Right lobe of liver (tissue), 6 donors: ENCODE measurements at places on chromosomes 1 and 21. TPM values are rescaled to one million over a fixed set of nuclear protein-coding genes. Genes with fewer than 3 reads are reported as not detected.

- no peak overlapping the region for H3K4me3 ChIP-seq
- no peaks in the 10 kb centered on the region for H3K4me1 ChIP-seq
- H3K27me3 ChIP-seq: no peaks in the 10 kb centered on the region
- H3K36me3 ChIP-seq: peaks cover 38% of the 10 kb centered on the region
- H3K27ac ChIP-seq: no peak overlapping the region
- no peak for DNase-seq
Measured at GRCh38 chr21:46443910-46444309, 14.8 kb upstream of the DIP2A start.

GRCh38 chr1:32647308-32648134, 2.8 kb downstream of the ZBTB8OS start:
- no peak overlapping the region for H3K4me3 ChIP-seq
- H3K27ac ChIP-seq: no peak overlapping the region
- no peaks in the 10 kb centered on the region for H3K36me3 ChIP-seq
- no peak for DNase-seq

- H3K4me1 ChIP-seq: no peaks in the 10 kb centered on the region
- H3K4me3 ChIP-seq: no peak overlapping the region
- H3K36me3 ChIP-seq: no peaks in the 10 kb centered on the region
- H3K27ac ChIP-seq: no peak overlapping the region
- no peak for DNase-seq
- H3K27me3 ChIP-seq: no peaks in the 10 kb centered on the region
Measured at GRCh38 chr1:92051948-92052347, 22.2 kb downstream of the EPHX4 start.

DNA sequence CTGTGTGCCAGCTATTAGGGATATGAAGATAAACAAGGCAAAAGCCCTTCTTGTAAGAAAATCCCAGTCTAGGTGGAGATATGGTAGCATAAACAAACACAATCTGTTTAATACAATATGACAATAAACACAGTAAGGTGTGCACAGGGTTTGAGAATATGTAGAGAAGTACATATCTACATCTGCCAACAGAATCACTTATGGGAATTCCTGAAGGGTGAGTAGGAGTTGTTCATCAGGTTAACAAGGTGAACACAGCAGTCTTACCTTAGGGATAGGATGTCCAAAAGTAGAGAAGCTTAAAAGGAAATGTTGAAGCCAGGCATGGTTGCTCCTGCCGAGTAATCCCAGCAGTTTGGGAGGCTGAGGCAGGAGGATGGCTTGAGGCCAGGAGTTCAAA, 57.7 kb upstream of the LRRC7 start:
- no peak for DNase-seq
- H3K4me3 ChIP-seq: no peak overlapping the region
- H3K27me3 ChIP-seq: no peaks in the 10 kb centered on the region
- H3K27ac ChIP-seq: no peak overlapping the region
- no peaks in the 10 kb centered on the region for H3K4me1 ChIP-seq

DNA sequence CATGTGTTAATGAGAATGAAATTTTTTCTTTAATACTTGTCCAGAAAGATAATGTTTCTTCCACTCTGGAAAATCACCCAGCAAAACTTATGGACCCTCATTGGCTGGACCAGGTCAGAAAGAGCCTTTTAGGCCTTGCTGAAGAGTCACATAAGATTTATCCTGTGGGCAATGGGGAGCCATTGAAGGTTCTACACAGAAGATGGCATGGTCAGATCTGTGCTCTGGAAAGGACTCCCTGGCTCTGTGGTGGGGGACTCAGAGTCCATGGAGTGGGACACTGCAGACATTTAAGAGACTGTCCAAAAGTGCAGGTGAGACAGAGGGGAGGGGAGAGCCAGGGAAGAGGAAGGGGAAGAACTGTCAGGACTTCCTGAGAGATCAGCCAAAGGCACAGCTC, 66.4 kb downstream of the DHRS3 start:
- no peak for DNase-seq
- no peaks in the 10 kb centered on the region for H3K27me3 ChIP-seq
- no peaks in the 10 kb centered on the region for H3K36me3 ChIP-seq
- no peak overlapping the region for H3K27ac ChIP-seq
- no peak overlapping the region for H3K4me3 ChIP-seq
- peaks cover 6% of the 10 kb centered on the region for H3K4me1 ChIP-seq

DNA sequence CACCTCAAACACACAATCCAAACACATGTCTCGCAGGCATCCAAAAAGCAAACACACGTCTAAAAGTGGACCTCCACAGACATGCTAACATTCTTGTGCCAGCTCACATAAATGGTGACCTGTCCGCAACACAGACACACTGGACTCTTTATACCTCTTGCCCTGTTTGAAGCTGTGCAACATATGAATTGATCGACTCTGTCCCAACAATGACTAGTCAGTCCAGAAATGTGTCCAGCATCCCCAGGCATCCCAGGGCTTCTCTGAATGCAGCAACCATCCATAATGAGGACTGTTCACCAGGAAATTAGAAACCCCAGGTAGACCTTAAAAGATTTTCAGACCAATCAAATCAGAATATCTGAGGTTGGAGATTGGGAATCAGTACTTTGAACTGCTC, 3.2 kb downstream of the DDR2 start:
- no peaks in the 10 kb centered on the region for H3K27me3 ChIP-seq
- no peaks in the 10 kb centered on the region for H3K4me1 ChIP-seq
- no peak overlapping the region for H3K27ac ChIP-seq
- no peak for DNase-seq

DNA sequence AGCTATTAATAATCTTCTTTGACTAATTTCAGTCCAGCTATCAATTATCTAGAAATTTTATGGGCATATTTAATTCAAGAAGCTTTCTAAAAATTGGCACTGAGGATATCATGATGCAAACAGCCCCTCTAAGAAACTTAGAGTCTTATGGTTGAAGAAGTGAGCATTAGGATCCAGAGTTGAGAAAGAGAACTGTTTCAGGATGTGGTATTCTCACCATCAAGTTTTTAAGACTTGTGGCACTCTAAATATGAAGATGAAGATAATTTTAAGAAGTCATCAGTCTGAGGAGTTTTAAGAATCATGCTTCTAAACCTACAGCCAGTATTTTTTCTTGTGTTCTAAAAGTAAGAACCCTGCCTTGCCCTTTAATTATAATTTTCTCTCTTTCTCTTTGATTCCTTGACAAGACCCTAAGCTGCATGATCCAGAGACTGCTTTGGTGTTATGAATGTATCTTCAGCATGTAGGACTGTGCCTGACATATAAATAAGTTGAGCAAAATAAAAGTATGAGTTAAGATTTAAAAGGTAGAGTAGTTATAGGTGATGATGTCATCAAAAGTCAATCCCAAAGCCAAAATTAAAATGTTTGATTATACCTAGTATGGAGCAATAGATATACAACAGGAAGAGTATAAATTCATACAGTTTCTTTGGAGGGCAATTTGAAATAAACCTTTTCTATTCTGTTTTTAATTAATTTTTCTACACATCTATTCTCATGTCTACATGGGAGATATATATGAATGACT, 39.1 kb downstream of the RPS6KC1 start:
- DNase-seq: no peak
- no peaks in the 10 kb centered on the region for H3K4me1 ChIP-seq
- no peak overlapping the region for H3K27ac ChIP-seq
- H3K36me3 ChIP-seq: no peaks in the 10 kb centered on the region

DNA sequence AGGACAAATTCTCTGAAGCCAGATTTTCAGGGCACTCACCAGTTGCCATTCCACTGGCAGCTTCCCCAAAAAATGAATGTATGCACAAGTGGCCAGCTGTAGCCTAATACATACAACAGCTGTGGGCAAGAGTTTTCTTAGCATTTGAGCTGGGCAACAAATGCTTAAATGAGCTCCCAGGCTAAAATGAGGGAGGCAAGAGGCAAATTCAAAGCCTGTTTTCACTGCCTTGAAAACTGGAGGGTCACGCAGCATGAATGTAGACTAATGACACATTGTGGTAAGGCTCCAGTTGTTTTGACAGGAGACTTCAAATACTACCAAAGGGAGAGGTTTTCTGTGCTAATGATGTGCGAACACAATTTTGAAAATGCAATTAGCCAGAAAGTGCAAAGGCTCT, 88.2 kb downstream of the TIAM1 start:
- H3K4me1 ChIP-seq: no peaks in the 10 kb centered on the region
- H3K36me3 ChIP-seq: no peaks in the 10 kb centered on the region

PTGER3 gene
- total RNA-seq: not detected

CD247 gene
- 1.5 TPM for total RNA-seq

DNA sequence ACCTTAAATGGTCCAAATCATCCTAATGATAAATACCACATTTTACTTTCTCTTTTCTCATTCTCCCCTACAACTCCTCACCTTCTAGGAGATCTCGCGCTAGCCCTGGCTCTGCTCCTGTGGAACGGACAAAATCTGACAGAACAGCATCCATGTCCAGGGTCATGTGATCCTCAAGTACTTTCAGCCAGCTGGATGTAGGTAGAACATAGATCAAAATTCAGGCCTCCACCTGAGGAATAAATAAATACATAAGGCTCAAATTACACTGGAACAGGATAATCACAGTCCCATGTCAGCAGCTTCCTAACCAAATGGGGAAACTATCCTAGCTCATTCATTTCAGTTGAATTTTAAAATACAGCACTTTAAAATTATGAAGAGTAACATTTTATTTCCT, 33.2 kb downstream of the OTUD7B start:
- DNase-seq: no peak
- no peaks in the 10 kb centered on the region for H3K36me3 ChIP-seq
- H3K27ac ChIP-seq: no peak overlapping the region
- H3K4me3 ChIP-seq: no peak overlapping the region

- no peak for DNase-seq
- H3K4me1 ChIP-seq: no peaks in the 10 kb centered on the region
- H3K4me3 ChIP-seq: no peak overlapping the region
- peaks cover 20% of the 10 kb centered on the region for H3K27me3 ChIP-seq
- no peaks in the 10 kb centered on the region for H3K36me3 ChIP-seq
Measured at GRCh38 chr1:211135342-211135950, 1.5 kb upstream of the KCNH1 start.

- no peaks in the 10 kb centered on the region for H3K27me3 ChIP-seq
- no peak for DNase-seq
- peak overlapping the region; percentile 61 for H3K27ac ChIP-seq
Measured at GRCh38 chr1:61337441-61337951, 255.1 kb downstream of the NFIA start.

DNA sequence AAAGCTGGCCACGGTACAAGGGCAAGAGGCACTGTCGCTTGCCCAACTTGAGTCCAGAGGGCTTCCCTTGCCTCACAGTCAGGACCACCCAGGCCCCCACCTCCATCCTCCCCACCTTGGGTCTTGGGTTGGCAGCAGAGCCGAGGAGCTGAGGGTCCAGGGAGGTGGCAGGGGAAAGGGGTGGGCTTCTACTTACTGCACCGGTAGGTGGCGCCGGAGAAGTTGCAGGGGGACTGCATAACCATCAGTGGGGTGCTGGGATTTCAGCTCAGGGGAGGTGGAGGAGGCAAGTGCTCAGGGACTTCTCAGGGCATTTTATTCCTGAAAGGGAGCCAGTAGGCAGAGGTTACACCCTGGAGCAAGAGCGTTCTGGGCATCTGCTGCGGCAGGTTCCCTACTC, 44.0 kb downstream of the TRIM62 start:
- no peaks in the 10 kb centered on the region for H3K27me3 ChIP-seq
- no peaks in the 10 kb centered on the region for H3K4me1 ChIP-seq
- H3K4me3 ChIP-seq: no peak overlapping the region
- no peak for DNase-seq
- H3K36me3 ChIP-seq: no peaks in the 10 kb centered on the region

TSACC gene
- total RNA-seq: 1.1 TPM

FCRL2 gene
- total RNA-seq: 0.09 TPM

GRCh38 chr21:37339552-37339939, 27.0 kb upstream of the DYRK1A start:
- H3K4me1 ChIP-seq: no peaks in the 10 kb centered on the region
- no peaks in the 10 kb centered on the region for H3K27me3 ChIP-seq
- H3K4me3 ChIP-seq: no peak overlapping the region
- DNase-seq: no peak
- no peaks in the 10 kb centered on the region for H3K36me3 ChIP-seq

KRTAP6-1 gene
- not detected for total RNA-seq

DNA sequence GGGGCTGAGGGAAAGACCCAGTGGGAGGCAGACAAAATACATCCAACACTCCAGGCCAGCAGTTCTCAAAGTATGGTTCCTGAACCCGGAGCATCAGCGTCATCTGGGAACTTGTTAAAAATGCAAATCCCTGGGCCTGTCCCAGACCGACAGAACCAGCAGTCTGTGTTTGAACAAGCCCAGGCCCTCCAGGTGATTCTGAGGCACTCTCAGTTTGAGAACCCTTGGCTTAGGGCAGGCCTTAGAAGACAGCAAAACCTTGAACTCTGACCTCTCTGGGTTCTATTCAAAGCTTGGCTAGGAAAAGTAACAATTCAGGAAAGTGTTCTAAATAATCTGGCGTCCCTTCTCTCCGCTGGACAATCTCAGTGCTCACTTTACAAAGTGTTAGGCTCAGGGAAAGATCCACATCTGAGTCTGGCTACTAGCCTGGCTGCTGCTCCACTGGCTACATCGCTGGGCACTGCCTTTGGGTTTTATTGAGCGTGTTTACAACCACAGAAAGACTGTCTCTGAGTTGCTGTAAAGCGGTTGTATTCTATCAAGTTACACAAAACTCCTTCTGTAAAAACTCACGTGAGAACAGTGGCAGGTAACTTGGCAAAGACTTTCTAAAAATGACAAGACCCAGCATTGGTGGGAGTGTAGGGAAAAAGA, 166.1 kb downstream of the HIVEP3 start:
- H3K27ac ChIP-seq: no peak overlapping the region
- H3K36me3 ChIP-seq: no peaks in the 10 kb centered on the region
- no peak overlapping the region for H3K4me3 ChIP-seq
- H3K4me1 ChIP-seq: no peaks in the 10 kb centered on the region
- H3K27me3 ChIP-seq: no peaks in the 10 kb centered on the region

FCAMR gene
- total RNA-seq: 1.8 TPM

DNA sequence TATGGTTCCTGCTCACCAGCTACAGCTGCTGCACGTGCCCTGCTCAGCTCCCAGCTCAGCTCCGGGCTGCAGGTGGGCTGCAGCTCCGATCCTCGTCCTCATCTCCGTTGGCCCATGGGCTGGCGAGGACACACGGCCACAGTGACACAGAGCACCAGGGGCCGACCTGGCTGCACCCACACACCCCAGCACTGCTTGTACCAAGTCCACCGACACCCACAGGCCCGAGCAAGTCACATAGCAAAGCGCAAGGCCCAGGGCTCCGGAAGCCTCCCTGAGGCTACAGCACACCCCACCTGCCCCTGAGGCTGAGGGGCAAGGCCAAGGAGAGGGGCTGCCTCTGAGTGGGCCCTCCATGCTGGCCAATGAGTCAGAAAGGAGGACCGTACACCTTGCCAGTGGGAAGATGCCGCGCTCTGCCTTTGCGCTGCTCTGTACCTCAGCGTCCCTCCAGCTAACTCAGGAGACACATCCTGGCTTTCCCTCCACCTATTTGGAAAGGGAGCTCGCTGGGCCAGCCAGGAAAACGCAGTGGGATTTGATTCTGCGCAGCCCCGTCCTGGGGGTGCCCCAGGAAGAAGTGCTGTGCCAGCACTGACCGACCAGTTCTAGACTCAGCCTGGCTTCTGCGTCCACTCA, 124.8 kb downstream of the SIK1 start:
- peak; percentile 47 for DNase-seq
- H3K4me1 ChIP-seq: no peaks in the 10 kb centered on the region
- H3K27me3 ChIP-seq: no peaks in the 10 kb centered on the region
- no peak overlapping the region for H3K27ac ChIP-seq
